ENCODE measurements at places on chromosomes 5 and 9. TPM values are rescaled to one million over a fixed set of nuclear protein-coding genes. Genes with fewer than 3 reads are reported as not detected.

DNA sequence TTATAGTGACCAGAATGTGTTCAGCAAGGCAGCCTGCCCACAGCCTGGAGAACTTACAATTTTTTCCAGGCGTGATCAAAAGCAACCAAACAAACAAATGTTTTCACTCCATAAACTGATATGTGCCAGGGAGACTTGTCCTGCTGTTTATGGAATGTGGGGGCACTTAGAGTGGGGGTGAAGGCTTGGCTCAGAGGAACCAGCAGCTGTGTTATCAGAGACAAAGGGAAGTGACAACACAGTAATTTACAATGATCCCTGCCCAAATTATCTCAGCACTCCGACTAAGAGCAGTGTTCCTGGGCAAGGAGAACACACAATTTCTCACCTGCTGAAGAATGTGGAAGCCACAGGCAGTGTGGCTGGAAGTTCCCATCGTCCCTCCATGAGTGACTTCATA, 429.1 kb upstream of the IRX4 start:
- no peak for DNase-seq

DNA sequence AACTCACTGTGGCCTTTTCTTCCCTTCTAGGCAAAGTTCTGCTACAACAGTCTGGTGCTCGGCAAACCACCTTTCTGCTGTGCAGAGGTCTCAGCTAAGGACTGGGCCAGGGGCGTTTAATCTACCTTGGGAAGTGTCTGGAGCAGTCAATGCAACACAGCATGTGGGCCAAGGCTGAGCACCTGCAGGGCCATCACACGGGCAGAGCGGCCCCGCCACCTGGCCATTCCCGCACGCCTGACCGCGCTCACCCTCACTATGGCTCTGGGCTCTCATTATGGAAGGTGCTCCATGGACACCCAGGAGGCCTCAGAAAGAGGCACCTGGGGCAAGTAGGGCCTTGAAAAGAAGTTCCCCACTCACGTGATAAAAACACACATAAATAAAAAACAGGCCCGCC, 65.7 kb upstream of the TBC1D9B start:
- no peak for DNase-seq

DNA sequence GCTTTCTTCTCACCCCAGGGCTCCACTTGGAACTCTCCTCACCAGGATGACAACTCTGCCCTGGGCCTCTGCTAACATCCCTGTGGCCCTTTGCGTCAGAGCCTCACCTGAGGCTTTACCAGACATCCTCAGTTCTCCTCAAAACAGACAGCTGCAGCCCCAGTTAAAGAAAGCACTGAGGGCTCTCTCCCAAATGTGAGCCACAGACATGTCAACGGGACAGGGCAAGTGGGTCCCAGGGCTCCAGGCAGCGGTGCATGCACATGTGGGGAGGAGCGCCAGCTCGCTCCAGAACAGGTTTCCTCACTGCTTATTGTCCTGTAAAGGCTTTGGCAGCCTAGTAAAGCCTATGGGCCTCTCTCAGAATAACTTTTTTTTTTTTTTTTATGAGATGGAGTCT, 37.3 kb downstream of the IPPK start:
- no peak for DNase-seq

- DNase-seq = no peak
These were observed 70.3 kb downstream of the PAPPA start for GRCh38 chr9:116223926-116224325.

DNA sequence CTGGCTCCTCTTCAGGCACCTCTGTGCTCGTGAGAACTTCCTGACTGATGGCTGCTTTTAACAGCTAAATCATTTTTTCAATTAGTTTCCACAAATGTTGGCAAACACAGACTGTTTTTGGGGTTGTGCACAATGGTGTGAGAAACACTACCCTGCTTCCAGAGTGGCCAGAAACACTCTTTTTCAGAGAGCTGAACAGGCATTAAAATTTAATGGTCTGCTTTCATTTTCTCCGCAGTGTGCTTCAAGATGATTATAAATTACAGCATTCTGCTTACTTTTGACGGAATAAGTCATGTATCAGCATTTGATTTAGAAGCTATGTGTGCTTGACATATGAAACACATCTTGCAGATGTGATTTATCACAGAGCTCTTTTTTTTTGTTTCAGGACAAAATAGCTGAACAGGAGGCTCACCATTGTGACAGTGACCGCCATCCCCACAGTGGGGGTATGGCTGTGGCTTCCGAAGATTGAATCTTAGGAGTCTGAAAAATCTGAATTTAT, 454.5 kb upstream of the ZNF608 start:
- no peak for DNase-seq

PCDHA12 gene
- 2.5 TPM for polyA plus RNA-seq

- DNase-seq = no peak
These were observed 82.9 kb downstream of the CEMIP2 start for GRCh38 chr9:71685394-71685793.

DNA sequence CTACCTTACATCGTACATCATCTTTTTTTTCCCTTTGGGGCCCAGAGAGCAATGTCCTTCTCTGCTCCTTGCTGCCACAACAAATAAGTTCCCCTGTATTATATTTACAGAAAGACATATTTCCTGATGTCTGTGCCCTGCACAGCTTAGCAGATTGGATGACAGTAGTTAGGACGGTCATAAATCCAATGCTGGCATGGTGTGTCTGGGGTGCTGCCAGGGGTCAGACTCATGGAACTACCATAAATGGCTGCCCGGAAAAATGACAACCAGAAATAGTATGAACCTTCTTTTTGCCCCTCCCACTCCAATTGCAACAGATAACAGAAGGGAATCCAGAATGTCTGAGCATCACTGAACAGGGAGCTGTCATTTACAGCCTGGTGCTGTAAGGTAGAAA, 511.1 kb downstream of the PSAT1 start:
- DNase-seq = no peak

GRCh38 chr9:105144076-105144475, 100.4 kb upstream of the SLC44A1 start:
- DNase-seq = no peak

DNA sequence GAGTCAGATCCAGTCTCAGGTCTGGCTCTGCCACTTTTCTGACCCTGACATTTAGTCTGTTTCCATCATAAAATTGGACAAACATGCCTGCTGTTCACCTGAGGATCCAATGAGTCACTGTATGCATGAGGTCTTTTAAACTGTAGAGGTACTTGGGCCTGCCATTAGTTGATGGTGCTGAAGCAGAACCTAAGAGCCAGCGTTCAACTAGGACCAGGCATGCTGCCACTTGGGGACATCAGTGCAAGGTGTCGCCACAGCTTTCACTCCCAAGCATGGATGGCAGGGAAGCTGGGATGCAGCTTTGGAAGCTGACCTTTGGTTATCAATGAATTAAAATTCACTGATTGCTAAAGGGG, 37.1 kb downstream of the NEUROG1 start:
- DNase-seq = no peak

GRCh38 chr9:35673132-35674024, at the start of gene CA9:
TSS of gene CA9 (plus strand) at chr9:35673928. CDS start at chr9:35673960, 32 bp downstream.
- no peak for DNase-seq

DNA sequence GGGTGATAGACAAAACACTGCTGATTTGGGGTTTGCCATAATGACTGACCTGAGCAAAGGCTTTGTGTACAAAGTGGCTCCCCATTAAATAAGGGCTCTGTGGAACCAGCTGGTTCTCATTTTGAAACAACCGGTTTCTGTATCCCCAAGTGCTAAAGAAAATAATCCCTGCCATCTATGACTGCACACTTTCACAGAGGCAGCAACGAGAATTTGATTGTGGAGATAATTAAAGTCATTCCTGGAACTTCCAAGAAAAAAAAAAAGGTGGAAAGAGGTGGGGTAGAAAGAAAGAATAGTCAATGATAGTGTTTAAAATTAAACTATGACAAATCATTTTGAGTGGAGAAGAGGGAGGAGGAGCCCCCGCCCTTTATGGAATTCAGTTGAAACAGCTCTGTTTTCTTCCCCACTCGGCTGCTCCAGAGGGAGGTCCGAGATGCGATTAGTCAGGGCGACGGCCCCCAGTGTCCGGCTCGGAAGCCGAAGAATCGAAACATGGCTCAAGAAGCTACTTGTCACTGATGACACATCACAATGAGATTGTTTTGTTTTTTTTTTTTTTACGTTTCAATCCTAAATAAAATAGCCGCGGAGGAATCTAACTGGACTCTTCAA, 38.4 kb downstream of the EBF1 start:
- no peak for DNase-seq

DNA sequence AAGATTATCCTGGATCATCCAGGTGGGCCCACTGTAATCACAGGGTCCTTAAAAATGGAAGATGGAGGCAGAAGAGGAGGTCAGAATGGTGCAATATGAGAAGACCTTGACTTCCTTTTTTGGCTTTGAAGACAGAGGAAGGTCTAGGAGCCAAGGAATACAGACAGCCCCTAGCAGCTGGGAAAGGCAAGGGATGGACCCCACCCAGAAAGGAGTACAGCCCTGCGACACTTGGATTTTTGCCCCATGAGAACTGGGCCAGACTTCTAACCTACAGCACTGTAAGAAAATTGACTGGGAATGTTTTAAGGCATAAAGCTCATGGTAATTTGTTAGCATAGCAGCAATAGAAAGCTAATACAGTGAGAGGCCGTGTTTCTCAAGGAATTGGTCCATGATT, 66.9 kb upstream of the LRRTM2 start:
- no peak for DNase-seq

DNA sequence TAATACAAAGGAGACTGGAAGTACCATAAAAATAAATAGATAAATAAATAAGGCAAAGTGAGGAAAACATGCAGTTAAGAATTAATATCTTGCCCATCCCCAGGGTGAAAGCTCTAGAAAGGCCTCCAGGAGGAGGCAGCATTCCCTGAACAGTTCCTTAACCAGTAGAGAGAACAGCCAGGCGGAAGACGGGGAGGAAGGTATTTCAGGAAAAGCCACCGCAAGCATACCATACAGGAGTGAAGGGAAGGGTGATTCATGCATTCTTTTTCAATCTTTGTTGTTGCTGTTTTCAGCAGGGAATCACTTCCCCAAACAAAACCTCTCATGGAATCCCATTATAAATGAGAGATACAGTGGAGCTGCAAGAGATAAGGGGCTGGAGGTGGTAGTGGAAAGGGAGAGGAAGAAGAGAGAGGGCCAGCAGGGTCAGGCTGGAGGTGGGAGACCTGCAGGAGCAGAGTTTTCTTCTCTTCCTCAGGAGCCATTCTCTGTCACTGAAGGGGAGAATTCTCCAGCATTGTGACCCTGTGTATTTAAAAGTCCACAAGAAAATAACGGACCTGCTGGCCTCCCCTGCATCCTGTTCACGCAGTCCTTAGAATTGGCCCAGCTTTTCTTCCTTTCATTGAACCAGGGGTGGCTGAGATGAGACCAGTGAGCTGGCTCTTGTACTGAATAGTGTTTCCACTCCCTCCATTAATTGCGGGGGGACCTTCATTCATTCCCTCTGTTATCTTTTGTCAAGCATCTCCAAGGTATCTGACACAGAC, 255.9 kb downstream of the FAM114A2 start:
- no peak for DNase-seq

FABP6 gene
- 0.63 TPM for polyA plus RNA-seq

PPIC gene
- 19.5 TPM for polyA plus RNA-seq

SKIC3 gene
- polyA plus RNA-seq = 33.7 TPM

PCDHGA11 gene
- 0.01 TPM for polyA plus RNA-seq

PRRC2B gene
- 47.3 TPM for polyA plus RNA-seq

GRCh38 chr5:75192804-75193203, 43.9 kb downstream of the ANKRD31 start:
- no peak for DNase-seq

ANXA1 gene
- 1,601 TPM for polyA plus RNA-seq

DNA sequence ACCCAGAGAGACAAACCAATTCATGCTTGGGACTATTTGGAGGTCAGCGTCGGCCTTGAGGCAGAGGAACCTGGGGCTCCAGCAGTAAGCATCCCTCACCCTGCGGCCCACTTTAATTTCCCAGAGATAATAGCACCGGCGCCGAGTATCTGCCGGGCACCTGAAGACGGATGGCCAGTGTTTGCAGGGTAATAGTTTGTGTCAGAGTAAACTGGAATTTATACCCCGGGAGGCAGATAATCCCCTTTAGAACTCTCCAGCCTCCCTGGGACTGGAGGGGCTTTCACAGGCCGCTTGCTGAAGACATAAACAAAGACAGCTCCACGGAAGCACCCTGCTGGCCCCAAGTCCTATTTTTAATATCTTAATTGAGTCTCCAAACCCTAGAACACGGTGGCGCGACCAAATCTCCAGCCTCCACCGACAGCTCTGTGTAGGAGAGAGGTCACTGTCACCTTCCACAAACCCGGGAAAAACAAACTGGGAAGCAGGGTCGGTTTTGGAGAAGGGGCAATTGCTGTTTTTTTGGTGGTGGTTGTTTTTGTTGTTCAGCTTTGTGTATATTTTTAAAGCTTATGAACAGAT, 17.4 kb upstream of the FCN1 start:
- DNase-seq = no peak

GRCh38 chr5:172881691-172882370, 47.8 kb downstream of the ERGIC1 start:
- no peak for DNase-seq

DNA sequence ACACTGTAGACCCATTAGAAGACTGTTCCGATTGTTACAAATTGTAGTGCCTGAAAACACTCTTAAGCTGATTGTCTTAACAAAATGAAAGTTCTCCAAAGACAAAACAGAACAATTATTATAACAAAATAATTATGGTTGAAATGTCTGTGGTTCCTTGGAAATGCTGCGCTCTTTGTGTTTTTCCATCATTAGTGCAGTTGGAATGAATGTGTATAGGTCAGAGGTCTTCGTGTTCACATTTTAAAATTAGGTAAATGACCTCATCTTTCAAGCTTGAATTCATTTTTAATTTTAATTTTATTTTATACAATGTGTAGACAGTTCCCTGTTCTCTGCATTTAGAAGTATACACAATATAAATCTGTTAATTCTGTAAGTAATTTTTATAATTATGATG, 56.7 kb upstream of the NXNL2 start:
- DNase-seq = no peak

GRCh38 chr9:37693260-37693659, 42.5 kb downstream of the FRMPD1 start:
- no peak for DNase-seq
